ENCODE measurements at places on chromosomes 7 and 10.

GRCh38 chr10:3834404-3834803 lies 49.4 kb upstream of the KLF6 start:
- DNase-seq: no peak

GRCh38 chr10:105094048-105094447 lies 453.0 kb downstream of the SORCS3 start:
- DNase-seq: no peak

- no peak for DNase-seq
Observed at GRCh38 chr7:114921631-114922025, 266 bp upstream of the MDFIC start.

- peak; percentile 56 for DNase-seq
Observed at GRCh38 chr7:46191776-46192175, 270.7 kb upstream of the IGFBP3 start.

DNA sequence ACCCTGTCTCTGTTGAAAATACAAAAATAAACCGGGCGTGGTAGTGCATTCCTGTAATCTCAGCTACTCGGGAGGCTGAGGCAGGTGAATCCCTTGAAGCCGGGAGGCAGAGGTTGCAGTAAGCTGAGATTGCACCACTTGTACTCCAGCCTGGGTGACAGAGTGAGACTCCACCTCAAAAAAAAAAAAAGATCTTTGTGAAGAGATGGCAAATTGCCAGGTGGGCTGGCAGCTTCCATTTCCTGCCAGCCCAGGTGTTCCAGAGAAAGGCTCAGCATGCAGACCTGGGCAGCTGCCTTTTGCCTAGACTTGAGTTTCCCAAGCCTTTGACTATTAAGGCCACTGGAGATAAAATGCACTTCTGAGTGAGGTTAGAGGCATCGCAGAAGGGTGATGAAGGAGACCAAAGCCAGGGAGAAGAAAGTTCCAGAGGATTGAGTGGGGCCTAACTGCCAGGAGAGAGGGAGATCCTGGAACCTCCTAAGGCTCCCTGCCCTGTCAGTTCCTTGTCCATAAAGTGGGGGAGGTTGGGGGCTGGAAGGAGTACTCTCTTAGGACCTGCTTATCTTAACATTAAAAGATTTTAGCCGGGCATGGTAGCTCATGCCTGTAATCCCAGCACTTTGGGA lies 10.0 kb upstream of the DDIT4 start:
- no peak for DNase-seq

DNA sequence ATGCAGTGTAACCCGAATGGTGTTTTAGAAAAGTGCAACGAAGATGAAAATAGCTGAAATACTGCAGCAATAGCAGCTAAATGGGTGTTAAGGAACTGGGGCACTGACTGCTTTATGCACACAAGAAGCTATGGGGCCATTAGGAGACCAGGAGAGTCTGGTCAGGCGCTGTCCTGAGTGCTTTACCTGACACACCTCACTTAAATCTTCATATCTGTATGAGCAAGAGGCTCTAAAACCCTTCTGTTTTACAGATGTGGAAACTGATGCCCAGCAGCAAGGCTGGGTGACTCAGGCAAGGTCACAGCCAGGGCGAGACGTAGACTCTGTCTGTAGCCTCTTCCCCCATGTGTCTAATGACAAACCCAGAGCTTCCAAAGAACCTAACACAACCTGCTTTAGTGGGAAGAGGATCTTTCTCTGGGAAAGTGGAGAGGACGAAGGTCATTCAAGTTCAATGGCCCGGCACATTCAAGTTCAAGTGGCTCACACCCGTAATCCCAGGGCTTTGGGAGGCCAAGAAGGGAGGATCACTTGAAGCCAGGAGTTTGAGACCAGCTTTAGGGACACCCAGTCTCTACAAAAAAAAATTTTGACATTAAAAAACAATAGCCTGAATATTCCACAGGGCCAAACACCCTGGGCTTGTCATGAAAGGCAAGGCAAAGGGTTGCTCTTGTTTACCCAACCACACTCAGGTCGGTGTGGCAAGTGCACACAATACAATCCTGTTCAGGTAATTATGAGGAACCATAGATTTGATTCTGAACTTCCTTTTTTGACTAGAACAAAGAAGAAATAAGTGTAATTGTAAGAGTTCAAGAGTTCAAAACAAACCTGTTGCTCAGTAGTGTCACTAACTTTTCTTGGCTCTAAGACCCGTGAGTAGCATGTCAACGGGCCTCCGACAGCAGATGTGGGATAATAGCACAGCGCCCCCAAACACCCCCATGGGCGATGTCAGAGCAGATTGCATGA lies 53.7 kb upstream of the KLF6 start:
- DNase-seq: no peak

GRCh38 chr7:155857141-155857540 lies 44.9 kb upstream of the SHH start:
- DNase-seq: no peak

- no peak for DNase-seq
Observed at GRCh38 chr7:956031-956430, 1.6 kb upstream of the ADAP1 start.

GRCh38 chr7:30880941-30881340 lies 30.7 kb upstream of the AQP1 start:
- DNase-seq: no peak

GRCh38 chr10:49222170-49222569 lies 34.0 kb upstream of the TMEM273 start:
- DNase-seq: no peak

DNA sequence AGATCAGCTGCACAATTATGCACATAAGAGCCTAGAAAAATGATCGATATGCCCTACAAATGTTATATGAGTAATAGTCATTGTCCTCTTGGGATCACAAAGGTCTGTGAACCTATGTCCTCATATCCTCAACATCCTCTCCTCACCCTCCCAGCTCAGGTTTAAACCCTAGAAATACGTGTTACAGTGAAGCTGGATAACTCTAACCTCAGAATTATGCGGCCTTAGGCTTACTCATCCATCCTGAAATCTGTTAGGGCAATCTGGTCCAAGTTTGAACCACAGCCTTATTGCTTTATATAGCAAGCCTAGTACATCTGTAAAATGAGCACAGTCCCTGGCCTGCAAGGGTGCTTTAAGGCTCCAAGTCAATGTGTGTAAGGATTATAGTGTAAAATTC lies 84.2 kb upstream of the FRMD4A start:
- DNase-seq: peak; percentile 77

DNA sequence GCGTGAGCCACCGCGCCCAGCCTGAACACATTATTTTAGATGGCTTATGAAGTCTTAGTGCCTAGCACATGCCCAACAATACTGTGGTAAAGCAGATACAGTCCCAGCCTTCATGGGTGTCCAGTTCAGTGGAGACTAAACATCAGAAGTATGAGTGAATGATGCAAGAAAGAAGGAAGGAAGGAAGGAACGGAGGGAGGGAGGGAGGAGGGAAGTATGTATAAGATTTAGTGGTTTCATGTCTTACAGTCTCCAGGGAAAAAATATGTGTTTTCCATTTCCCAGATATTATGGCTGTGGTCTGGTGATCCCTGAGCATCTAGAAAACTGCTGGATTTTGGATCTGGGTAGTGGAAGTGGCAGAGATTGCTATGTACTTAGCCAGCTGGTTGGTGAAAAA lies 2.9 kb downstream of the AS3MT start:
- no peak for DNase-seq

DNA sequence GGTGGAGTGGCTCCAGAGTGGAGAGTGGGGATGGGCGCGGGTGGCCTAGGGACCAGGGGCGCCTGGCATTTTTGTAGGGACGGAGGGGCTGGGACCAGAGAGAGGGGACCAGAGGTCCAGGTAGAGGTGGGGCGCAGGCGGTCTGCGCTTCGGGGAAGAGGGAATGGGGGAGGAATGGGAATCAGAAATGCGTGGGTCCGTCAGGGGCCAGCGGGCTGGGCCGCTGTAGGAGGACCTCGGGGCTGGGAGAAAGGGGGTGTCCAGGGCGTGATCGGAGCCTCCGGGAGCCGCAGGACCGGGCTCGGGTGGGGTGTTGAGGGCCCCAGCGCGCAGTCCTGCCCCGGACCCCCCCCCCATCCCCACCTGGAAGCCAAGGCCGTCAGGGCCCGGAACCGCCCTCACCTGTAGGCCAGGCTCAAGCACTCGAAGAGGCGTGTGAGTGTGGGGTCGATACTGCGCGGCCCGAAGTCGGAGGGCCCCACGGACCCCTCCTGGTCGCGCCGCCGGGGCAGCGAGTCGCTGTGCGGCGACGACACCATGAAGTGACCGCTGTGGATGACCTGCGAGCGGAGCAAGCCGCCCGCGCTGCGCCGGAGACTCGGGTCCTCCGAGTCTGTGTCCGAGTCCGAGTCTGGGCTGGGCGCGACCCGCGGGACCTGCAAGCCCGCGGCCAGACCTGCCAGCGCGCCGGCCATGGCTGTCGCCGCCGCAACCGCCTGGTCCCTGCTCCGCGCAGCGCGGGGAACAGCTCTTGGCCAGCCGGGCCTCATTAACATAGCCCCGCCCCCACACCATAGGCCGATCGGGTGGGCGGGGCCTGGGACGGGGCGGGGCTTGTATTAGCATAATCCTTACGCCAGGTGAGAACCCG lies at the start of gene MLXIPL:
Gene MLXIPL (minus strand): TSS at position 725 of the 871 bp plus-strand sequence. CDS start 30 bp downstream, at position 695.
- no peak for DNase-seq

DNA sequence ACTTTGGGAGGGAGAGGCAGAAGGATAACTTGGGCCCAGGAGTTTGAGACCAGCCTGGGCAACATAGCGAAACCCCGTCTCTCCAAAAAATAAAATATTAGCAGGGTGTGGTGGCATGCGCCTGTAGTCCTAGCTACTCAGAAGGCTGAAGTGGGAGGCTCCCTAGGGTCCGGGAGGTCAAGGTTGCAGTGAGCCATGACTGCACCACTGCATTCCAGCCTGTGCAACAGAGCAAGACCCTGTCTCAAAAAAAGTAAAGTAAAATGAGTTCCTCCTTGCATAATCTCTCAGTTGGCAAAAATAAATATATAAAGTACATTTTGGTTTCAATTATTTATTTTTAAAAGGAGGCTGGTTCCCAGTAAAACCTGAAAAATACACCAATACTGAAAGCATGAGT lies 11.8 kb downstream of the NANOS1 start:
- DNase-seq: no peak

GRCh38 chr7:826230-826917 lies 5.9 kb upstream of the SUN1 start:
- no peak for DNase-seq

DNA sequence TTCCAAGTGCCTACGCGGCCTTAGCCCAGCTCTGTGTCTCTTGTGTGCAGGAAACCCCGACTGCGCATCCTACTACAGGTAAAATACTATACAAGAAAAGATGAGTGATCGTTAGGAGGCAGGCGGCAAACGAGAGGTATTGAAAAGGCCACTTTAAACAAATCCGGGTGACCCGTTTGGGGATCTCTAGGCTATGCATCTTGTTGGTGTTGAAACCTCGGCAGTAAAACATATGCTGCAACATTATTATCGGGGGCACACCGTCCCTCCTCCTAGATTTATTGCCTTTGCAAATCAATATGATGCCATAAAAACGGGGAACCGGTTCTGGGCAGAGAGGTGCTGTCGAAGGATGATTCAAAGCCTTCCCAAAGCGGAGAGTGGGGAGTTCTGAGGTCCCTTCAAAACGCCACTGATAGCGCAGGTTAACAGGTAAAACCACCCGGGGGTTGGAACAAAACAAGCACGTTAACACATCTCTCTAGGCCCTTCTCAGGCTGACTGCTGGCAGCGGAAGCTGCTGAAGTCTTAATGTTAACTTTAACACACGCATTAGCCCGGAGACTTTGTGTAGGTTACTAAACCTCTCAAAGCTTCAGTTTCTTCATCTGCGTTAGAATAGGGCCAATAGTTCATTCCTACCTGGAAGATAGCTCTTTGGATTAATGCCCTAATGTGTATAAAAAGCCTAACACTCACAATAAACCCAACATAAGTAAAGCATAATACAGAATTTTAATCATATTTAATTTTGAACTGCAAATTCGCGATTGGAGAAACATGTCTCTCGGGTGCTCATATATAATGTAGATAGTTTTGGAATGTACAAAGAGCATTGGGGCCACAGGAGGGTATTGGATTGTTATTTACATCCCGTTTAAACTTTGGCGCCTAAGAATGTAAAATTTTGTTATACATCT lies 2.6 kb upstream of the TBX20 start:
- no peak for DNase-seq

DNA sequence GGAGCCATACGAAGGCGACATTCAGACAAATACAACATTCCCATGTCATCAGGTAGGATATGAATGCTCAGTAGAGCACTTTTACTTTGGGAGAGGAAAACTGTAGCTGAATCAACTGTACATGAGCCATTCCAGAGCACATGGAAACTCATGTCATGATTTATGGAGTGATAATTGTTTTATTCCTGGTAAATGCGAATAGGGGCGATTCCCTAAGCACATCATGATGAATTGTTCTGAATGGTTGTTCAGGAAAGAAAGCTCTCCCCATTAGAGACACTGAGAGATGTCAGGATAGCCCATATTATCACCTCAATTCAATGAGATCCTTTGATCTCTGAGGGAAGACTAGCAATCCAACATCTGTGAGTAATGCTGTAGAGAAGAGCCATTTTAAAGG lies 243.6 kb downstream of the FOXP2 start:
- DNase-seq: no peak

DNA sequence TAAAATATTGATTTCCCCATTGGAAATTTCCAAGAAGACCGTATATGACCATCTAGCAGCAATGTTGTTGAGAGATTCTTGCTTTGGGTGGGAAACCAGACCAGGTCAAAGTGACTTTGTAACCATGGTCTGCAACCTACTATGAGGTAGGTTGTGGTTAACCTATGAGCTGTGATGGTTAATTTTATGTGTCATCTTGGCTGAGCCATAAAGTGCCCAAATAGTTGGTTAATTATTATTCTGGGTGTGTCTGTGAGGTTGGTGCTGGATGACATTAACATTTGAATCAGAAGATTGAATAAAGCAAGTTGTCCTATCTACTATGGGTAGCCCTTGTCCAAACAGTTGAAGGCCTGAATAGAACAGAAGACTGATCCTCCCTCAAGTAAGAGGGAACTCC lies 18.3 kb upstream of the RALA start:
- DNase-seq: no peak

DNA sequence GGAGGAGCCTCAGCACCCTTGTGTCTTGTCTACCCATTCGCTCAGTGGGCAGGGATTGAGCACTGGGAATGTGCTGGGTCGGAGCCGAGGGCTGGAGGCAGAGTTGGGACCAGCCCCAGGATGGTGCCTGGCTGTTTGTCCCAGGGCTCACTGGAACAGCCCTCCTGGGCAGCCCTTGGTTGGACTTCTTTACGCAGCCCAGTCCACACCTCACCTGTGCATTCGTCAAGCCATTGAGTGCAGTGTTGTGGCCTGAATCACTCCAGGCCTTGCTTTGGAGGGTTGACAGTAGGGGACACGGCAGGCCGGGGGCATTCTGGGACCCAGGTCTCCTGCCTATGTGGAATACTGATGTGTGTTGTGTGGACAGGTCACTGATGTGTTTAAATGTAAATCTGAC lies 229.6 kb downstream of the MGMT start:
- no peak for DNase-seq

- DNase-seq: no peak
Observed at GRCh38 chr7:116521046-116521664, 3.7 kb upstream of the CAV1 start.

DNA sequence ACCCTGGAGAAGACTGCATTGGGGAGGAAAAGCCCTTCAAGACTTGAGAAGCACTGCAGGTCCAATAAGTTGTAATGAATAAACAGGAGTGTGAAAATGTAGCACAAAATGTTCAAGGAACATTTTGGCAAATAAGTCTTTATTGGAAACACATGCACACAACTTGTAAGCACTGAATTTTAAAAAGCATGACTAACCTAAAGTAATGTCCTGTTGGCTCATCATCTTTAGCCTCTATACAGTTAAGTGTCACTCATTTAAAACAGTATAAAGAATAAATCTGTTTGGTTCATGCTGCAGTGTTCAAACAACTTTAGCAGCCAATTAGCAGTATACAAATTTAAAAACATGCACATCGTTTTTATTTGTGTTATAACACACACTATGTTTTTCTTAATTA lies 108.6 kb downstream of the CDK6 start:
- DNase-seq: no peak
